ENCODE measurements at places on chromosomes 16 and 17.
A peak's percentile ranks its signal among the peaks of the same experiment; 100 is the strongest.

DNA sequence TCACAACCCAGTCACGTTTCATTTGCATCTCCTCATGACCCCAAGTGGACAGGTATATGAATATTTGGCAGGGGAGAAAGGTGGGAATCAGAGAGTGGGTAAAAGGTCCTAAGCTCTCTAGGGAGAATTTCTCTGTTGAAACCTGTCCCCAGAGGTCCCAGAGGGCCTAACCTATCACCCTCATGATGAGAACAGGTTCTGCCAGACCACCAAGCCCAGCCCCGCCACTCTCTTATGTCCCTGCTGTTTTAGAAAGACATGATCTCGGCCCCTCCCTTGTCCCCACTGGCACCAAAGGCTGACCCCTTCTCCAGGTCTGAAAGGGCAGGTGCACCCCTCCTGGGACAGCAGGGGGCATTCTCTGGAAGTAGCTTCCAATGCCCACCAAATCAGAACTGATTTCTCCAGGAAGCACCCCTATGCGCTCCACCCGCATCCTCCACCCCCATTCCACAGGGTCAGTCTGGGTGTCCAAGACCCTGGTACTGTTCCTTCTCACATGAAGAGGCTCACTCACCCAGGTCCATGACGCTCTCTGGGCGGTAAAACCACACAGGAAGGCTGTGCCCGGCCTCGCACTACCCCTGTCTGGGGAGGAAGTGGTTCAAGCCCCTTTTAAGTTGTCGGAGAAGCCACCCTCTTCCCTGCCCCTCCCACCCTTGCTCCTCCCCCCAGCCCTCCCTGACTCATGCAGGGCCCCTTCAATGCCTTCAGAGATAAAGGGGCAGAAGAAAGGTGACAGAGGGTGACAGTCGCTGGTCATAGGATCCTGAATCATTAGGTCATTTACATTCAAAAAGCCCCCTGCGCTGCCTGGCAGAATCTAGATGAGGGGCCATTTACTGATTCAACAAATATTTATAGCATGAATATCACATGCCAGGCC lies at the start of gene CCR7:
TSS of gene CCR7 (minus strand) at position 590 of the 886 bp plus-strand sequence. CDS start at position 527, 63 bp downstream.
- DNase-seq = no peak

DNA sequence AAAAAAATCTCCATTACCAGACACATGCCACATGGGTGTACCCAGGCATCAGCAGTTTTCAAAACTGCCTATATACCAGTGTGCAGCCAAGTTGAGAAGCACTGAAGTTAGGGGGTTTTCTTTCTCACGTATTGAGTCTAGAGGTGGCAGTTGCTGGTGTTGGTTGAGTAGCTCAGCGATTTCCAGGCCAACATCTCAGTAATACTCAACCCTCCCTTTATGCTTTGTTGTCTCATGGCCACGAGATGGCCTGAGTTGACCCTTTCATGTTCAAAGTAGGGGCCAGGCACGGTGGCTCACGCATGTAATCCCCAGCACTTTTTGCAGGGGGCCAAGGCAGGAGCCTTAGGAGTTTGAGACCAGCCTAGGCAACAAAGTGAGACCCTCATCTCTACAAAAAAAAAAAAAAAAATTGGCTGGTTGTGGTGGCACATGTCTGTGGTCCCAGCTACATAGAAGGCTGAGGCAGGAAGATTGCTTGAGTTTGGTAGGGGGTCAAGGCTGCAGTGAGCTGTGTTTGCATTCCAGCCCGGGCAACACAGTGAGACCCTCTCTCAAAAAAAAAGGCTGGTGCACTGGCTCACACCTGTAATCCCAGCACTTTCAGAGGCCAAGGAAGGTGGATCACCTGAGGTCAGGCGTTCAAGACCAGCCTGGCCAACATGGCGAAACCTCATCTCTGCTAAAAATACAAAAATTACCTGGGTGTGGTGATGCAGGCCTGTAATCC lies 10.8 kb downstream of the LRRC3C start:
- no peak for DNase-seq

DNA sequence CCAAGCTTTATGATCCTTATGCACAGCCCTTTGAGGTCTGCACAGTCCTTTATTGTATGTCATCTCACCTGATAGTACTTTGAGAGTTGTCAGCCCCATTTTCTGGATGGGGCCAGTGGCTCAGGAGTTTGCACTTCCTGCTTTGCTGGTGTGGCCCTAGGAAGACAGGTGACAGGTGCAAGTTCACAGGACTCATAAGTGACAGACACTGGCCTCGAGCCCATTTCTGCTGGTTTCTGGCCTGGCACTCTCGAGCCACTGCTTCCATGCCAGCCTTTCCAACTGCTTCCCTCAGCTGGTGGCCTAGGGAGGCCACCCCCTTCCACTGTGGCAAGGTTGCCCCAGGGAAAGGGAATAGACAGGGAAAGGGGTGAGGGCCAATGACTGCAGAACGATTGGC lies 84.4 kb upstream of the CCL1 start:
- DNase-seq = no peak

- DNase-seq = no peak
Observed at GRCh38 chr17:58144801-58145200, 3.4 kb upstream of the OR4D1 start.

DNA sequence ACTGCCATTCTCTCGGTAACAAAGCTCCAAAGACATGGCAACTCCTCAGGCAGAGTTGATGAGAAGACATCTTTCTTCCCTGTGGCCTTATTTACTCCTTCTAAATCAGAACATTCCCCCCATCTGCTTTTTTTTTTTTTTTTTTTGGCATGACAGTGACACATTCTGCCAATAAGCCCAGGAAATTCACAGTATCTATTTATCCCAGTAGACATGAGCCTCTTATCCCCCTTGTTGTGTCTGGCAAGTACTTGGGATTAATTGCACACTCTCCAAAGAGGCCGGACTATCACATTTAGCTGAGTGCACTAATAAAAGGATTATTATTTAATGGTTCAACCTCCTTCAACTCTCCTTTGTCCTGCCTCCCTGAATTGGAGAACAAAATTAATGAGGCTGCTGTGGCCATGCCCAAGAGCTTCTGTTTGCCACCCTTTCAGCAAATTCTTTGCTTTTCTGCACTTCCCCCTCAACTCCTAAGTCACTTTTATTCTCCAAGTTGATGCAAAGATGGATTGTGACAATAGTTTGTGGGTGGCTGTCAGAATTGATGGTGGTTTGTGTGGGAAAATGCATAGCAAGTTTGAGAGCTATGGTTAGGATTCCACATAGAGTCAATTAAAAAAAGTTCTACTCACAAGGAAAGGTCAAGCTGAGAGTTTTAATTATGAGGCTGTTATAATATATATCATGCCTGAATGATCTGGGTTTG lies 47.2 kb downstream of the GPR139 start:
- no peak for DNase-seq

DNA sequence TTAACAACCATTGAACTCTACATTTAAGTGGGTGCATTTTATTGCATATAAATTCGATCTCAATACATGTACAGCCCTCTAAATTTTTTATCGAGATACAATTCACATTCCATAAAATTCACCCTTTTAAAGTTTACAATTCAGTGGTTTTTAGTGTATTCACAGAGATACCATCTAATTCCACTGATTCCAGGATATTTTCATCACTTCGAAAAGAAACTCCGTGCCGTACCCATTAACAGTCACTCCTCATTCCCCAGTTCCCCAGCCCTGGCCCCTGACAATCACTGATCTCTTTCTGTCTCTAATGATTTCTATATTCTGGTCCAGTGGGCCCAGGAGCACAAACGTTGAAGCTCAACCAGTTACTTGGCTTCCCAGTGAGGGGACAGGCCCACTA lies 61.4 kb downstream of the CYB5B start:
- no peak for DNase-seq

GRCh38 chr16:31537362-31538242 lies 9.9 kb downstream of the AHSP start:
- no peak for DNase-seq

DNA sequence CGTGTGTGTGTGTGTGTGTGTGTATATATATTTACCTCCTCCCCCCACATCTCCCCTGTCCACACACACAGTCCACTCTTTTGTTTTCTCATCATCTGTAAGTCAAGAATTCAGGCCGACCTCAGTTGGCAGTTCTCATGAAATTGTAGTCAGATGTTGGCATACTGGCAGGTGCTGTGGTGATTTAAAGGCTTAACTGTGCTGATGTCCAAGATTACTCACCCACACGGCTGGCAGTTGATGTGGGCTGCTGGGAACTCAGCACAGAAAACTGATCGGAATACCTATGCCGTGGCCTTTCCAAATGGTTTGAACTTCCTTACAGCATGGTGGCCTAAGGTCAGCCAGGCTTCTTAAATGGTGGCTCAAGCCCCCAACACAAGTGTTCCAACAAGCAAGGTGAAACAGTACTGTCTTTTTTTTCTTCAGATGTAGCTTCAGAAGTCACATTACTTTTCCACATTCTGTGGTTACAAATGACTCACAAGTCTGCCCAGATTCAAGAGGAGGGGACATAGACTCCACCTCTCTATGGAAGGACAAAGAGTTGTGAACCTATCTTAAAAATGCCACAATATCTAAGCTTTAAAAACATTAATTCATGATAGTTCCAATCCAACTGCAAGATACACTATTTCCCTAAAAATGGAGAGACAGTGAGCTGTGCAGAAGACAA lies 198.5 kb upstream of the HS3ST4 start:
- peak; percentile 62 for DNase-seq

GRCh38 chr17:33732116-33732515 lies 439.0 kb upstream of the ASIC2 start:
- DNase-seq = no peak

- DNase-seq = no peak
Observed at GRCh38 chr16:8502446-8502845, 87.9 kb downstream of the TMEM114 start.

DNA sequence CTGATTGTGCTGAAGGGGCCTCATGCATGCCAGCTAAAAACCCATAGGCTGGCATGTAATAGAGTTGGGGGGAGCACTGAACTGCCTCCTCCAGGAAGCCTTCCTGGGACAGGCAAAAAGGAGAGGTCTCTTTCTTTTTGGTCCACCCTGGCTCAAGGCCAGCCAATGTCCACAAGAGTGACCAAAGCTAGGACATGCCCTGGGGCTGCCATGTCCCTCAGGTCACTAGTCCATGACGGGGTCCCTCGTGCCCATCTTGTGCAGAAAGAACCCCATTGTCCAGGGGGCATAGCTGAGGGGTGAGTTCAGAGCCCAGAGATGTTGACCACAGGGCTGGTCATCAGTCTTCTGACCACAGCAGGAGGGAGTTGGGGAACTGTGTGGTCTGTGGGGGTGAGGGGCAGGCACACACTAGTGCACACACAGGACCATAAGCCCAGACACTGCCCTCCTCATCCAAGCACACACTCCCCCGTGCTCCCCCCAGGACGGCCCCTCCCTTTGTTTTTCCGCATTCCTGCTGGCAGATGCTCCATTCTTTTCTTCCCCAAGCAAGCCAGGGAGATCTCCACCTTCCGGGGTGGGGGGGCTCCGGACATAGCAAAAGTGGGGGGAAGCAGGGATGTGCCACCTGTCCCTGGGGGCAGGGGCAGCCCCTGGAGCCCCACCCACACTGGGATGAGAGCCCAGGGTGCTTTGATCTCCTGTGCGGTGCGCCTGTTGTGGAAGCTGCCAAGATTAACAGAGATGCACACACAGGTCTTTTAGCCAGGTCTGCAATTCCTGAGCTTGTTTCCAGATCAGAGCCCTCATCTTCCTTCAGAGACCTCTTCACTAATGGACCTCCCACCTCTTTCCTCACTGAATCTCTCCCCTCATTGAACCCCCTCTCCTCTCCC lies 25.2 kb upstream of the PHB1 start:
- DNase-seq = peak; percentile 79

- DNase-seq = no peak
Observed at GRCh38 chr17:14784997-14785696, 480.0 kb downstream of the PMP22 start.

DNA sequence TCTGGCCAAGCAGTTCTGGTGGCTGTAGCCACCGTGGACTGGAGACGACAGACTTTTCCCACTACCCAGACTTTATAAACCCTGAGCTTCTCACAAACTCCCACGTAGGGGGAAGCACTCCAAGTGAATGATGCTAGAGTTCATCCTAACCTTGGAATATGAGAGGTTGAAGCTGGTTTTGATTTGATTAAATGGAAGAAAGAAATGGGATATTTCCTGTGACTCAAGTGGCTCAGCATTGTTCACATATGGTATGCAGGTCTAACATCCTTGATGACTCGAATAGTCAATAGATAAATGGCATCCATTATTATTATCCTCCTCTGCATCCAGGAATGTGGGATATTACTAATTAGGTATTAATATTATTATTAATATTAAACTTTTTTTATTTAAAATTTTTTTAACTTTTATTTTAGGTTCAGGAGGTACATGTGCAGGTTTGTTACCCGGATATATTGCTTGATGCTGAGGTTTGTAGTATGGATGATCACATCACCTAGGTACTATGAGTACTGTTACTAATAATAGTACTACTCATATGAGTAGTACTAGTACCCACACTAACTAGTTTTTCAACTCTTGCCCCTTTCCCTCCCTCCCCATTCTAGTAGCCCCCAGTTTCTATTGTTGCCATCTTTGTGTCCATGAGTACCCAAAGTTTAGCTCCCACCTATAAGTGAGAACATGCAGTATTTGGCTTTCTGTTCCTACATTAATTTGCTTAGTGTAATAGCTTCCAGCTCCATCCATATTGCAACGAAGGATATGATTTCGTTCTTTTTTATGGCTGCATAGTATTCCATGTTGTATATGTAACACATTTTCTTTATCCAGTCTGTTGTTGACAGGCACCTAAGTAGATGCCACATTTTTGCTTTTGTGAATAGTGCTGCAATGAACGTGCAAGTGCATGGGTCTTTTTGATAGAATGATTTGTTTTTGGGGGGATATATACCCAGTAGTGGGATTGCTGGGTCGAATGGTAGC lies 22.9 kb downstream of the PIK3R6 start:
- no peak for DNase-seq

Data from RCC 7860 (cell line).